ENCODE measurements at places on chromosomes 5 and 9. TPM values are rescaled to one million over a fixed set of nuclear protein-coding genes. Genes with fewer than 3 reads are reported as not detected.

The C9orf85 gene
- total RNA-seq: 24.9 TPM

The SURF1 gene
- 29.3 TPM for total RNA-seq

The DBH gene
- total RNA-seq: not detected

The KDM4C gene
- 17.8 TPM for total RNA-seq

The IRX2 gene
- total RNA-seq: not detected

The LHX6 gene
- 0.05 TPM for total RNA-seq

The RPL35 gene
- 2,121 TPM for total RNA-seq

The ARSI gene
- 32.7 TPM for total RNA-seq

The LNPEP gene
- 22.8 TPM for total RNA-seq

The ANXA1 gene
- total RNA-seq: 608 TPM

The CCIN gene
- total RNA-seq: not detected

The GLRA1 gene
- not detected for total RNA-seq

The DMGDH gene
- total RNA-seq: not detected

The MGAT1 gene
- 107 TPM for total RNA-seq

The ZER1 gene
- total RNA-seq: 30.1 TPM

The ANKRD33B gene
- 0.49 TPM for total RNA-seq

The PLPP7 gene
- total RNA-seq: 3.4 TPM

The GFI1B gene
- 0.30 TPM for total RNA-seq

The VCAN gene
- total RNA-seq: 42.5 TPM

The C9 gene
- not detected for total RNA-seq

The AK8 gene
- total RNA-seq: not detected

The PCDHGB1 gene
- 4.9 TPM for total RNA-seq

The ENHO gene
- total RNA-seq: 0.71 TPM

The ADGRD2 gene
- total RNA-seq: not detected

The F2RL1 gene
- total RNA-seq: 125 TPM

The TNFSF8 gene
- not detected for total RNA-seq

The LCP2 gene
- total RNA-seq: 0.69 TPM

The DMRT3 gene
- not detected for total RNA-seq
